ENCODE measurements at places on chromosomes 2 and 18.

DNA sequence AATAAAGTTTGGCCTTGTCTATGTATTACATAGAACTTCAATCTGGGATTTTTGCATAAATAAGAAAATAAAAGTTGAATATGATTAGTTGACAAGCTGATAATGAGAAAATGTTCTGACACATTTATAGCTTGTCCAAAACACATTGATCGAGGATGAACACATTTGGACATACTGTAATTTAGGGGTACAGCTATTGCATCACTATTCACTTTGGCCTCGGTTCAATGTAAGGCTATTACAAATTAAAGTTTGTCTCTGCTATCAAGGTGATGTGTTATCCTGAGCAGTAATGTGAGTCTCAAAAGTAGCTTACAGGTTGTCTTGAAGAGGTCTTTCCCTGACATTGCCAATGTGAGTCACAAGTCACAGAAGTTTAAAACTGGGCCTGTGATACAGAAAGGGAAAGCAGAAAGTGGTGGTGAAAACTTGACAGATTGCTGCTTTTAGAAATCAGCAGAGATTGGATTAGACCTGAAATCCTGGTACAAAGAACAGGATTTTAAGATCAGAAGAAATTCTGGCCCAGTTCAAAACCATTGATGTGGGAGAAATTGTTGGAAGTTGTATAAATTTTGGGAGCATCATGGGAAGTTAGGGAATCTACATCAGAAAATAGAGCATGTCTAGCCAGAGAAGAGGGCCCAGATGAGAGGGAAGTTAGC, 674.1 kb downstream of the NYAP2 start:
- DNase-seq, result no peak

DNA sequence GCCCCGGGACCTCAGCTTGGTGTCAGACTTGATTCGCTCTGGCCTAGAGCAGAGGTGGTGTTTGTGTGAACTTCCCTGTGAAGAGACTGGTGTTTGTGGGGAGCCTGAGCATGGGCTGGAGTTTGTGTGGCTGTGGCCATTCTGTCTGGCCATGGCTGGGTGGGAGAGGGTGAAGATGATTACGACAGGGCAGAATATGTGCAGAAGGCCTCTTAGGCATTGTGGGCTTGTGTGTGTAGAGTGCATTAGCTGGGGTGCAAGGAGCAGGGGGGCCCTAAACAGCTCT, 10.5 kb downstream of the OBSL1 start:
- no peak for DNase-seq

- DNase-seq, result no peak
These were observed 253.2 kb upstream of the SP5 start for GRCh38 chr2:170461889-170462288.

DNA sequence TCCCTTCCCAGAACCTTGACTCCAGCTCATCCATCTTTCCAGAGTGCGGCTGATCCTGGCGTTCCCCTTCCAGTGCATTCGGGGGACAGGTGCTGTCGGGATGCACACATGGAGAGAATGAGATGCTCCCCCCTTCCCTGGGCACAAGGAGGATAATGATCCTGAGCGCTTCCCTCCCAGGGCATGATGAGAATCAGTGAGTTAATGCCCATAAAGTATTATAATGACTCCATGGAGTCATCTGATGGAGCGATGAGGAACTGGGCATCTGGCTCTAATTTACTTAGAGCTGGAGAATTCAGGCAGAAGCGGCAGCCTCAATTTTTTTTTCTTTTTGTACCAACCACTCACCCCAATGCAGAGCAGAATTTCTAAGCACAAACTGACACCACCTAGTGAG, 79.6 kb upstream of the SKOR2 start:
- DNase-seq, result no peak

DNA sequence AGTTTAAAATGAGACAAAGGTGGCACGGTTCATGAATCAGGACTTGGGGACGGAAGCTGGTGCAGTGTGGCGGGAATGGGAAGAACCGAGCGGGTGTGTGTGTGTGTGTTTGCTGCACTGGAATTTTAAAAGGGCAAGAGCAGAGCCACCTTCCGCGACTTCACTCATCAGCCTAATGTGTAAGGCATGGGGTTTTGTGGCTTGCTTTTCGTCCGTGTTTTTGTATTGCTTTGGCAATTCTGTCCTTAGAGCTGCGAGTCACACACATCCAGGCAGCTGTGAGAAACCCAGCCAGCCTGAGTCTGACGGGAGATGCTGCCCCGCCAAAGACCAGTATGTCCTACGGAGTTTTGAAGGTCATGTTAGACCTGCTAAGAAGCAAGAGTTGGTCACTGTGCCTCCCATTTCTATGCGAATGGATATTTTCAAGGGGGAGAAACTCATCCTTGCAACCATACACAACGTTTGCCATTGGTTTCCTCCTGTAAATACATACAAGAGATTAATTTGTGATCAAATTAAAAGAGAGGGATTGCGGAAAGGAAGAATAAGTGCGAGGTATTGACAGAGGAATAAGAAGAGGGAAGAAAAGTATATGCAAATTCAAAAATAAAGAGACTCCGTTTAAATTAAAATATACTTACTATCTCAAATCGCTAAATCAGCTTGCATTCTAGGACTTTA, 665 bp upstream of the CACNB4 start:
- DNase-seq, result no peak

- no peak for DNase-seq
These were observed 49.5 kb downstream of the ASAP2 start for GRCh38 chr2:9256147-9256546.

- no peak for DNase-seq
These were observed 44.3 kb upstream of the ASB1 start for GRCh38 chr2:238382381-238382781.

DNA sequence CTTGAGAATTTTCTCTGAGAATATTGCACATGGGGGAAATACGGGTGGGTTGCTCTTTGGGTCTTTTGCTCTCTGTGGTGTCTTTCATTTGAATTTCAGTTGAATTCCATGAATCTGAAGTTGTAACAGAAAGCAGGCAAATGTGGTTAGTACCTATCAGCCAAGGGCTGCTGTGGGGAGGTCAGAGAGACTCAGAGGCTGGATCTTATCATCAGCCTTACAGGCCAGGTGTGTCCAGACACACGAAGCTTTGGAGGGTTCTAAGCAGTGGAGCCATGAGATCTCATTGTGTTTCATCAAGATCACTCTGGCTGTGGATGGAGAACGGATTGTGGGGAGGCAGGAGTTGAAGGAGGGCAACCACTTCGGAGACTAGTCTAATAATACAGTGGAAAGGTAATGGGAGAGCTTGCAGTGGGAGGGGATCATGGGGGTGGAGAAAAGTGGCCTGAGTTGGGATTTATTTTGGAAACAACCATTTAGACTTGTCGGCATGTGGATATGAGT, 68.1 kb downstream of the GNAL start:
- DNase-seq, result no peak

GRCh38 chr18:63979409-63979920, 9.6 kb downstream of the SERPINB8 start:
- DNase-seq, result no peak

DNA sequence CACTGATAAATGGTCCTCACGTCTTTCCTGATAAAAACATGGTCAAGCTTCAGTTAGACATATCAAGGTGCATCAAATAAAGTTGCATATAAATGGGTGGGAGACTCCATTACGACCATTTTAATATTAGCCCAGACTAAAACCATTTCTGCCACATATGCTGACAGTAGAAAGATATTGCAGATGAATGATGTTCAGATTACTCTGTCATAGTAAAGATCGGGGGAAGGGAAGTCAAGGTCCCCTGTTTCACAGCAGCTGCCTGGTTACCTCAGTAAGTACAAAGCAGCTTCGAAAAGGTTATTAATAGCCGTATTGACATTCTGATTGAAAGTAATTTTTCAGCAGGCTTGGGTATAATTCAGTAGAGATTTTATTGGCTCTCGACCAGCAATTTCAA, 927.7 kb upstream of the CDH2 start:
- no peak for DNase-seq

DNA sequence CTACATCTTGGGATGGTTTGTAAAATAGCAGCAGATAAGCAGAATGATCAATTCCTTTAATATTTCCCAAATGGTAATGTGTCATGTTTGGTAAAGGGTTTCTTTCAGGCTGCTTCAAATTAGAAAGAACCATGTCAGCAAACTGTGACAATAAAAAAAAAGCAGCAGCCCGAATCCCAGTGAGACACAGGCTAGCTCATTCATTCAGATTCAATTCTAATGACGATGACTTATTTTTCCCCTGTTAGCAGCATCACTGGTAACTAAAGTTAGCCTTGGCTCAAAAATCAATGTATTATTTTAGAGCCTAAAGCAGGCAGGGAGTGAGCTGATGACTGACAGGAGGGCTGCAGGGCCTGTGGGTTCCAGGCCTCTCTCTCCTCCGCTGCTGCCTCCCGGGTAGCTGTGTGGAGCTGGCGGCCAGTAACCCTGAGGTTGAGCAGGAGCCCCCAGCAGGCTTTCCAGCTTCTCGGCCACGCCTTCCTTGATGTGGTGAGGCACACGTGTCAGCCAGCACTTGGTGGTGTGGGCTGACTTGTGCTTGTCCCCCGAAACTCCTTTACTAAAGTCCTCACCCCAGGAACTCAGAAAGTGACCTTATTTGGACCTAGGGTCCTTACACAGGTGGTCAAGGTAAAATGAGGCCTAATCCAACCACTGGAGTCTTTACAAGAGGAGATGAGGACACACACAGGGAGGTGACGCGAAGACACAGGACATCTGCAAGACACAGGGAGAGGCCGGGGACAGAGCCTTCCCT, 120.5 kb upstream of the HS6ST1 start:
- DNase-seq, result no peak

DNA sequence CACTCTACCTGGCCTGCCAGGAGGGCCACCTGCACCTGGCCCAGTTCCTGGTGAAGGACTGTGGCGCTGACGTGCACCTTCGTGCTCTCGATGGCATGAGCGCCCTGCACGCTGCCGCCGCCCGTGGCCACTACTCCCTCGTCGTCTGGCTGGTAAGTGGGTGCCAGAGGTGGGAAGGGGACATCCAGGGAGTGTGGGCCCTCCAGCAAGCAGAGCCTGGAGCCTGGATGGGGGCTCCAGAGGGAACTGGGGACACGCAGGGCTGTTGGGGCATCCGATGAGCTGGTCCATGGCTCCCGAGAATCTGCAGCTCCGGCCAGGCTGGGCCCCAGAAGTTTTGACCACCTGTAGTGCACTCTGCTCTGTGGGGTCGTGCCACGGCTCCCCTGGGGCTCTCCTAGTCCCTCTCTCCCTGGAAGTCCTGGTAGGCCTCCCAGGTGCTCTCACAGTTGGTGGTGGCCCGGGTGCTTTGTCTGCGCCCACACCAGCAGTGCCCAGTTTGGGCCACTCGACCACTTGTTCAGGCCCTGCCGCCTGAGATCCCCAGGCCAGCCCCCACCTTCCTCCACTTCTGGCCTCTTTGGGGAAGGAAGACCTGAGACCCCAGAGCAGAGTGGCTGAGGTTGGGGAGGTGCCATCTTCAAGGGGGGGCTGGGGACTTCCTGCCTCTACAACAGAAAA, 4.7 kb downstream of the ESPNL start:
- DNase-seq, result no peak

GRCh38 chr2:55361465-55362189, 58.0 kb downstream of the CCDC88A start:
- DNase-seq, result no peak

GRCh38 chr18:3810296-3810695, 360.3 kb downstream of the TGIF1 start:
- no peak for DNase-seq

DNA sequence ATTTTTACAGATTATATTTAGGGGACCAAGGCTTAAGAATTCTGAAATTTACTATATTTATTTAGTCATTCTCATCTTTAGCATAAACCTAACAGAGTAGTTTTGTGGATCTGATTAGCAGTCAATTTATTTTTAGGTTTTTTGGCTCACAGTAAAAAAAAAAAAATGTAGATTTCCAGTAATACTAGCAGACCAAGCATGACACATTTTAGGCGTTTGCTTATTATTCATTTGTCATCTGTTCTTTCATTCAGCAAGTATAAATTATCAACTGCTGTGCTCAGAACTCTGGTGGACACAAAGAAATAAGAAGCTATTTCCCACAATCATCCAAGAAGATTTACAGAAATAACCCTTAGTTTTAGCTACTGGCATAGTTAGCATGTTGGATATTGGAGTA, 20.6 kb downstream of the PDE1A start:
- DNase-seq, result no peak

- DNase-seq, result no peak
These were observed 10.9 kb downstream of the GNLY start for GRCh38 chr2:85704800-85705679.

DNA sequence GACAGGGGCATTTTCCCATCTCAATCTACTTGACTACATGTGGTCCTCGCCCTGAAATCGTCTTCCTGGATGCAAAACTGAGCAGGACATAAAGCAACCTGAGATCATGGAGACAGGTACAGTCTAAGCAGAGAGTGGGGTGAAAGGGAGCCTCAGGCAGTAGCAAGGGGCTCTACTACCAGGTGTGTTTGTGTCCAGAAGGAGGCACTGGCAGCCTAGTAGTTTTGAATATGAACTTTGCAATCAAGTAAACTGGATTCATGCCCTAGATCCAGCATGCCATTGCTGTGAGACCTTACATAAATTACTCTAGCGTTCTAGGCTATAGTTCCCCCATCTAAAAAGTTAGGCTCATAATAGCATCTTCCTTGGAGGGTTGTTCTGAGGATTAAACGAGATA, 147.4 kb downstream of the TXNL1 start:
- DNase-seq, result no peak

- DNase-seq, result no peak
These were observed 230.7 kb upstream of the CCDC68 start for GRCh38 chr18:55189972-55190371.

GRCh38 chr2:42084231-42084671, 36.4 kb downstream of the PKDCC start:
- DNase-seq, result no peak

- DNase-seq, result no peak
These were observed 87.7 kb upstream of the TGFA start for GRCh38 chr2:70641263-70641784.

DNA sequence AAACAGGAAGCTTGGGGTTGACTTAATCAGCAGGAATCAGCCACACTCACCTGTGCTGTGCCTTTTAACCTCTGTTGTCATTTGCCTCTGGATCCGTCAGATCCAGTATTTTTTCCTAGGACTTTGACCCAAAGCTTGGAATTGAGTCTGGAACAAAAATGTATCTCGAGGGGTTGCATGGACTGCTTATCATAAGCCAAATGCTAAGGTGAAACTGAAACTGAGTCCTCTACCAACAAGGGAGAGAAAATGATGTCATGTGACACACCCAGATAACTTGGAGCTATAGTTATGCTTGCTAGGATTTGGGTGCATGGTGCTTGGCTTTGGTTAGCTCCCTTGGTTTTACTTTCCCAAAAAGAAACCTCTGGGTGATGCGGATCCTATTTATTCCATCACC, 2158.6 kb upstream of the PIK3C3 start:
- no peak for DNase-seq

GRCh38 chr2:152227969-152228592, 52.5 kb upstream of the STAM2 start:
- DNase-seq, result no peak
